ENCODE measurements at places on chromosomes 16 and 17.

DNA sequence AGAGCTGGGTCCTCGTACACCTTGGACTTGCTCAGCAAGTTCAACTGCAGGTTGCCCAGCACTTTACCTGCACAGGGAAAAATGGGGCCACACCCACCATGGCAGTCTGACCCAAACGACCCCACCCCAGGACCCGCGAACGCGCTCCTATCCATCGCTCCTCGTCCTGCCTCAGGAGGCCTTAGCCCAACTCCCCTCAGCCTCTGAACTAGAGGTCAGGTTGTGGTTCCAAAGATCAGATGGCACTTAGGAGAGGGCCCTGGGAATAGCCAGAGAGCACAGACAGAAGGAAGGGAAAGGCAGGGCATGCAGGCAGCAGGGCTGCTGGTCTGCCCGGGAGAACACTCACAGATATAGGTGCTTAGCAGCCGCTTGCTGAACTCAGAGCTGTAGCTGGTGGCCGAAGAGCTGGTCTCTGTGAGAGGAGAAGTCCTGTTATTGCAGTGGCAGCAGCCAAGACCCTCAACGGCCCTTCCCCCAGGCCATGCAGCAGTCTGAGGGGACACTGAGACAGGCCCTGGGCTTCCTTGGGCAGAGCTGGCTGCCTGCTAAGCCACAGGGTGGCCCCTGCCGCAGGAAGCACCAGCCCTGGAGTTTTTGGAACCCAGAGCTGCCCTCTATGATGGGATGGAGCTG is 6.9 kb downstream of the ZACN start:
- no peak for DNase-seq

- no peak for DNase-seq
Measured at GRCh38 chr16:1933097-1933661, 9.8 kb downstream of the MSRB1 start.

GRCh38 chr16:82328881-82329469 is 159.0 kb upstream of the MPHOSPH6 start:
- peak; percentile 31 for DNase-seq

DNA sequence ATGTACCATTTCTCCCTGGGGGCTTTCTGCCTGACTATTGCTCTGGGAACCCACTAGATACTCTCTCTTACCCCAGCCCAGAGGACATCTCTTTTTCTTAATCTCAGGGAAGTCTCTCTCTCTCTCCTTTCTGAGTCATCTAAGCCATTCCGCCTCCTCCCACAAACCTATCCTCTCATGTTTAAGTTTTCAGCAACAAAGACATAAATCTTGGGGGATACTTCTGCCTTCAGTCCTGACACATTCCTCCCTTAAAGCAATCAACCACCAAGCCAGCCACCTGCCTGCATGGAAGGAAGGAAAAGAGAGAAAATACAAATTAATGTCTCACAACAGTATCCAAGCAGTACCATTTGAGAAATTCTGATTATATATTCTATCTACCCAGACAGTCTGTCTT is 128.8 kb downstream of the HS3ST2 start:
- no peak for DNase-seq

DNA sequence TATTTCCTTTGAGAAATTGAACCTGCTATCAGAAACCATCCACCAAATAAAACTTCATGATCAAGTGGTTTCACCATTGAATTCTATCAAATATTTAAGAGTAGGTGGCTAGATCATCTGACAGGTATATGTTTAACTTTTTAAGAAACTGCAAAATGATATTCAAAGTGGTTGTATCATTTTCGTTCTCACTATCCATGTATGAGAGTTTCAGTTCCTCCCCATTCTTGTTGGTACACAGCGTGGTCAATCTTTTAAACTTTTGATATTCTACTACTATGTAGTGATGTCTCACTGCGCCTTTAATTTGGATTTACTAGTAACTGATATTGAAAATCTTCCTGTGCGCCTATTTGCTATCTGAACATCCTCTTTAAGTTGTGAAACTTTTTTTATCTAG is 163.7 kb downstream of the CYB561 start:
- no peak for DNase-seq
